ENCODE measurements at places on chromosomes 1 and 21.

DNA sequence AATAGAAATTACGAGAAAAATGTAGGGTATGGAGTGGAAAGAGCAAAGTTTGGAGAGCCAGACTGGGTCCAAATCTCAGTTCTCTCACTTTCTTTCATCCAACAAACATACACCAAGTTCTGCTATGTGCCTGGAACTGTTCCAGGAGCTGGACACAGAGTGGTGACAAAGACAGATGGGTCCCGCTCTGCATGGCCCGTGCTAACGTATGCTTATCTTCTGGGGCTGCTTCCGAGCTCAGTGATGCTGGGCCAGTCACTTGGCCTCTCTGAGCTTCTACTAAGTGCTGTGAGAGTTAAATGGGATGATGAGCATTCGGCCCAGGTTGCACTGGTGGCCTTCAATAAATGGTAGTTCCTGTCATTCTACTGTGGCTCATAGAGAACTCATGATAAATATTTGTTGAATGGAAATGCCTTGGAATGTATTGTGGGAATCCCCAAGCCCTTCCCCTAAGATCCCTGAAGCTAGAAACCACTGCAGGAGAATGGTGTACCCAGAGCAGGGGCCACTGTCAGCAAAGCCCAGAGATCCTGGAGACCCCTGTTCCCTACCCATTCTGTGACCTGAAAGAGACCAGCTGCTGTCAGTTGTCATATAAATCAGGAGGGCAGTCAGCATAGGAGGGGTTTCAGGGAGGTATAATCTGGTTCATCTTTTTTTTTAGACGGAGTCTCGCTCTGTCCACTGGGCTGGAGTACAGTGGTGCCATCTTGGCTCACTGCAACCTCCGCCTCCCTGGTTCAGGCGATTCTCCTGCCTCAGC is 3.8 kb downstream of the LEMD1 start:
- no peak for DNase-seq

GRCh38 chr1:87091425-87091824 is 177.0 kb downstream of the HS2ST1 start:
- DNase-seq = no peak

DNA sequence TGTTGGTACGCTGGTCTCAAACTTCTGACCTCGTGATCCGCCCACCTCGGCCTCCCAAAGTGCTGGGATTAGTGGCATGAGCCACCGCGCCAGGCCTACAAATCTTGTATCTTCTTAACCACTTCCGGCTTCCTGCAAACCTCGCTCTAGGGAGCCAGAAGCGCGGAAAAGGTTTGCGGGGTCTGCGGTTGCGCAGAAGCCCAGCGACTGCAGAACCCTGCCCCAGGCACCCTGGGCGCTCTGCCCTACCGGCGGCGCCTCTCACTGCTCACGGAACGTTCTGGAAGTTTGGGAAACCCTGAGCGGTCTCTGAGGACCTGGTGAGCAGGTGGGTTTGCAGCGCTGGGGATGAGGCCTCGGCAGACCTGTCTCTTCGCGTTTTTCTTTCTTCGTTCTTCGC is at the start of gene C1orf146:
TSS of gene C1orf146 (plus strand) at position 195 of the 400 bp plus-strand sequence. CDS start 13,506 bp downstream, outside the sequence.
- DNase-seq = no peak

DNA sequence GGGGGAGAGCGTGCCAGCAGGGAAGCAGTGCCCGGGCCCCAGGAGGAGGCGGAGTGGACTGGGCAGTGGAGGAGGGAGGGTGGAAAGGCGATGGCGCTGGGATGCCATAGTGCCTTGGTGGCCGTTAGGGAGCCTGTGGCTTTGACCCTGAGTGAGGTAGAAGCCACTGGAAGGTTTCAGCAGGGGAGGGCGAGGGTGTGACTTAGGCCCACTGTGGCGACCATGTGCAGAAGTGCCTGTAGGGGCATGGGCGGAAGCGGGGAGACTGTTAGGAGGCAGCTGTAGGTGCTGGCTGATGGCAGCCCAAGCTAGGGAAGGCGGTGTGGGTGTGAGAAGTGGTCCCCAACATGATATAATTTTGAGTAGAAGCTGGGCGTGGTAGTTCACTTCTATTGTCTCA is 28.2 kb downstream of the LHX4 start:
- DNase-seq = no peak

DNA sequence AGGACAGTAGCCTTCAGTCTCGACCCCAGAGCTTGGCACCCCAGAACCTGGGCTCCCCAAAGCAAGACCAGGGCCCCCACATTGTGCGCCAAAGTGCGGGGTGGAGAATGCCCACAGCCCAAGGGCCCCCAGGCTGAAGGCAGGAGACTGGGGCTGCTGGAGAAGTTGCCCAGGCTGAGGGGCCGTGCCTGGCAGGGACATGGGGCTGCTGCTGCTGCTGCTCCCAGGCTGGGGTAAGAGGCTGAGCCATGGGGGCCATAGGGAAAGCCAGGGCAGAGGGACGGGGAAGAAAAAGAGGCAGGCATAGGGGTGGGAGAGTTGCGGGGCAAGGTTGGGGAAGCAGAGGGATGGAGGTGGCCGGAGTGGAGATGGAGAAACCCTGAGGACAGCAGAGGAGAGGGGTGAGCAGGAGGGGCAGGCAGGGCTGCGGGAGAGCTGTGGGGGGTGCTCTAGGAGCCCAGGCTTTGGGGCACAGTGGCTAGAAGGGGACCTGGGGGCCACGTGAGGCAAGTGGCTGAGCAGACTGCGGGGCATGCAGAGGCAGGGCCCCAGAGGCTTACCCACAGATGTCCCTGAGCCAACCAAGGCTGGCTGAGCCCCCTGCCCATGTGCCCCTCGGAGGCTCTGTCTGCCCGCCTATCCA is 18.9 kb downstream of the SLC27A3 start:
- DNase-seq = no peak

- no peak for DNase-seq
Observed at GRCh38 chr1:11455967-11456570, 22.9 kb upstream of the DISP3 start.

- no peak for DNase-seq
Observed at GRCh38 chr1:50971748-50972305, 1.8 kb downstream of the CDKN2C start.

- no peak for DNase-seq
Observed at GRCh38 chr21:16863908-16864307, 648.9 kb upstream of the CXADR start.

DNA sequence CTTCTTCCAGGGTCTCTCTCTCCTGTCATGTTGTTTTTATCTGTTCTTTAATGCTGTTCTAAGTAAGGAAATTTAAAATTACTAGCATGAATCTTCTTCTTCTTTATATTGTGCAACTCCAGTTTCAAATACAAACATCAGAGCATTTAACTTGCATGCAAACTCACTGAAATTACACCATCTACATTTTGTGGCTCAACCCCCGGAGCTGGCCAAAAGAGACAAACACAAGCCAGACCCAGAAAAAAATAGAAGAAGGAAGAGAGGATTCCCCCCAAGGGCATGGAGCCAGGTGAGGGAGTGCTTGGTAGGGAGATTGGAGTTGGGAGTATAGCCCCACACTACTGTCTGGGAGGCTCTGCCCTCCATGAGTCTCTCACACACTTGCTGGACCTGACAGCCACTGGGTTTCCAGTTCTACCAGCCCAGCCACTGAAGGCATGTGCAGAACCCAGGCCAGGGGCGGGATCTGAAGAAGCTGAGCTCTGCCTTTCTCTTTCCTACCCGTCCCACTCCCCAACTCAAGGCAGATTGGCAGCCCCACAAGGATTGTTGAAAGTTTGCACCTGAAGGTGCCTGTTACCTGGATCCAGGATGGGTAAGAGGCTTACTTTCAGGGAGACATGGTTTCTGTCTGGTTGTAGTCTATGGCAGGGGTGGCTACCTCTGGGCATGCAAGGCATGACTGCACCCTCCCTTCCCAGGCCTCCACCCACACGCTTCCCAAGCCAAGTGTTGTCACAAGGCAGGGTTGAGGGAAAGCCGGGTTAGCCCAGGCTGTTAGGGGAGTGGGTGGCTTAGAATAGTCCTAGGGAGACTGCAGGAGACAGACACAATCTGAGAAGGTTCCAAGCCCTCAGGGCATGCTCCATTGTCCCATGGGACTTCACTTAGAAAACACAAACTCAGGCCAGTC is 297.2 kb downstream of the TGFB2 start:
- DNase-seq = no peak

GRCh38 chr1:11478571-11479374 is at the start of gene DISP3:
DISP3 (plus strand) TSS chr1:11479155; CDS start chr1:11500993, 21,838 bp downstream.
- DNase-seq = peak; percentile 94

- no peak for DNase-seq
Observed at GRCh38 chr1:80282536-80282935, 1276.0 kb upstream of the ADGRL4 start.

GRCh38 chr21:32413697-32414578 is 1.4 kb downstream of the EVA1C start:
- no peak for DNase-seq

DNA sequence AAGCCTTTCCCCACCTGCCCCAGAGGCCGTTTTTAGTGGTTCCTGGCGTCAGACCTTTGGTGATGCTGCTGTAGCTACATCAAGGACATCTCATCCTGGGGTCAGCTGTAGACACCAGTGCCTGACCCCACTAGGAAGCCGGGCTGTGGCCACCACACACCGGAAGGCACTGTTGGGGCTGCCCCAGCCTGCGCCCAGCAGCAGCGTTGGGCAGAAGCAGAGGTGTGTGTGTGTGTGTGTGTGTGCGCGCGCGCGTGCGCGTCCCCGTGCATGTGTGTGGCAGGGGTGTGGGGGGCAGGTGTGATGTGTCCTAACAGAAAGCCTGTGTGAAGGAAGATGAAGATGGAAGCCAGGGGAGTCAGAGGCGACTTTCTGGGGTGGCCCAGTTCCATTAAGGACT is 62.0 kb upstream of the COL6A1 start:
- DNase-seq = no peak

GRCh38 chr1:6316240-6317097 is 55.6 kb upstream of the GPR153 start:
- DNase-seq = no peak

- no peak for DNase-seq
Observed at GRCh38 chr1:29460041-29460610, 223.8 kb downstream of the PTPRU start.

DNA sequence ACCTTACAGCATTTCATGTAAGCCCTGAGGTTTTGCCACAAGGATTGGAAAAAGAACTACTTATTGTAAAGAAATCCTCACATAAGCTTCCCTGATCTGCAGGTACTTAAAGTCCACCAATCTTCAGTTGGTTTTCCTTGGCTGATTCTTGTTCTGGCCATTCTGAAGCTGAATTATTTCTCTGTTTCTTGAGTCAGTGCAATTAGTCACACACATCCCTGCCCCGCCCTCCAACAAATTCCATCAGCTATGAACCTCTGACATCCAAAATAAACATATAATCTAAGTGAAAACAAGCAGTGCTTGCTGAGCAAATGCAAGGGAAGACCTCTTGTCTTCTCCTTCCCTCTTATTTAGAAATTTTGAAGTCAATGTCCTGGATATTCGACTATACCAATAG is 8.2 kb upstream of the FNDC7 start:
- DNase-seq = no peak

DNA sequence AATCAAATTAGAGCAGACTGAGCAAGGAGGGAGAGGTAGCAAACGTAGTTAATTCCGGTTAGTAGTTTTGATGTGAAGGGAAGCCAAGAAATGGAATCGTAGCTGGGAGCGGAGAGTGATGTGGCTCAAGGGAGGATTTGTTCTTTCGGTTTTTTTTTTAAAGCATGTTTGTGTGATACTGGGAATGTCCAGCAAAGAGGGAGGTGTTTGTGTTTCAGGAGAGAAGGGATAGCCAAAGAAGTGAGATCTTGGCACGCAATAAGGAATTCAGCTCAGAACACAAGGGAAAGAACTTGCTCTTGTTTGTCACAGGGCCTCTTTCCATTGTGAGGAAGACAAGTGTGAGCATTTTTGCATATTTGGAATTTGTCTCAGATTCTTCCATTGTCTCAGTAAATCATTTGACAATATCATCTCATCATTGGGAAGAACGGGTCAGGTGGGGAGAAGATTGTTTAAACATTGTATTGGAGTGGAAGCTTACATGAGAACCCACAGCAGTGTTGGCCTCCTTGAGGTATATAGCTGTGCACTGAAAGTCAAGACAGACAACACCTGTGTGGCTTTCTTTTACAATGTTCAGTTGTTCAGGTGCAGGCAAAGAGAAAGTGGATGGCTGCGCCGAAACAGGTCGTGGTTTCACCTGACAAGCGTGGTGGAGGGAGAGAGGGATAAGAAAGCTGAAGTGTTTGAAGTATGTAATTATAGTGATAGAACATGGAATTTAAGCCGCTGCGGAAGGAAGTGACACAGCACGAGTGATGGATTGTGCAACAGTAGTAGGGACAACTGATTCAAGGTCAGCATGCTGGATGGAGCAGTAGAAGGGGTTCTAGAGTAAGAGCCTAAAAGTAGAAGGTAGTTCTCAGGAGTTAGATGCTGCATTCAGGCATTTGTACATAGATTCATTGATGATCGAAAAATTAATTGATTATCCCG is 25.4 kb downstream of the FMN2 start:
- DNase-seq = no peak

DNA sequence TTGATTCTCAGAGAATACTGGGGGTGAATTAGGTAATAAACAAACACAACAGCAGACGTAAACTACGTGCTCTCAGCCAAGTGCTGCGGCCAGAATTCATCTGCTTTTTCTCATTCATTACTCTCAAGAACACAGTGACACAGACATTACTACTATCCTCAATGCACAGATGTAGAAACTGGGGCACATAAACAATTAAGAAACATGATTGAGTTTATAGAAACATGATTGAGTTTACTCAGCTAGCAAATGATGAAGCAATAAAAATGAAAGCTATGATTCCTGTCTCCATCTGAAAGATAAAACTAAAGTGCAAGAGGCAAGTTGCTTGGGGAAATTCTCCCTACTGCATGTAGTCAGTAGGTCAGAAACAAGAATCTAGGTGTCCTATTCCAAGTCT is 140.5 kb downstream of the IFI44 start:
- DNase-seq = no peak

DNA sequence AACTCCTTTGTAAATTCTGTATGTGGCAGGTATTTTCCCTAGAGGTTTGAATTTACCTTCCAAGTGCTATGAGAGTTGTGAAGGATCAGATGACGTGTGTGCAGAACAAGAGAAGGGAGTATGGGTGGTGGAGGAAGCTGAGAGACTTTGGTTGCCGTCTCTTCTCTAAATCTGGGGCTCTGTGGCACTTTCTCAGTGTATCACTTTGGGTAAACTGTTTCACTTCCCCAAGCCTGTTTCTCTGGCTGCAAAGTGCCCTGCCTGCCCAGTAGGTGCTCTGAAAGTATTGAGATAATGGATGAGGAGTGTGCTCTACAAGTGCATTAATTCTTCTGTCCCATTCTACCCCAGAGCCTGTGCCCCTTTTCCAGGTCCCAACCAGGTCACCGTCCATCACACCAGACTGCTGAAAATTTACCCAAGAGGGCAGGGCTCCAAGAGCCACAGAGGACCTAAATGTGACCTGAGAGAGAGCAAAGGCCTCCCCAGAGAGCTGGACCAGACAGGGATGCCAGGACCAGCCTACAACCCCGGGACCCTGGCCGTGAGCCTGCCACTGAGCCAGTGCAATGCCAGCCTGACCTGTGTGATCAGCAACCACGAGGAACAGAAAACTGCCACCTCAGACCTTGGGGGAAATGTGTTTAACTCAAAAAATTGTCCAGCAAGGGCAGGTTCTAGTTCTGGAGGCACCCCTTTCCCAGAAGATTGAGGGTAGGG is 131.6 kb upstream of the ETV3 start:
- DNase-seq = no peak

- no peak for DNase-seq
Observed at GRCh38 chr1:39684313-39684664, 6.9 kb downstream of the HPCAL4 start.

Measured in ecto neural progenitor cell (in vitro differentiated cells).